Left renal pelvis (tissue), 4 donors: ENCODE measurements at places on chromosomes 2 and 18.

DNA sequence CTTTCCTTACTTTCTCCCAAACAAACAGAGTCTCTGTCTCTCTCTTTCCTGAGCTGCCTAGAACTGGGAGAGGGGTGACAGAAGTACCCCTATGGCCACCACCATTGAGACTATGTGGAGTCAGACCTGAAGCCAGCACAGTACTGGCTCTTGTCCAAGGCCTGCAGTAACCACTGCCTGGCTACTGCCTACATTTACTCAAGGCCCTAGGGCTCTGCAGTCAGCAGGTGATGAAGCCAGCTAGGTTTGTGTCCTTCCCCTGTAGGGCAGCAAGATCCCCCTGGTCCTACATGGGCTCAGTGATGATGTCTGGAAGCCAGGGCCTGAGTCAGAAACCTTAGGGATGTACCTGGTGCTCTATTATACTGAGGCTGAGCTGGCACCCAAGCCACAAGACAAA lies 12.2 kb downstream of the MYO3B start:
- no peak for DNase-seq

DNA sequence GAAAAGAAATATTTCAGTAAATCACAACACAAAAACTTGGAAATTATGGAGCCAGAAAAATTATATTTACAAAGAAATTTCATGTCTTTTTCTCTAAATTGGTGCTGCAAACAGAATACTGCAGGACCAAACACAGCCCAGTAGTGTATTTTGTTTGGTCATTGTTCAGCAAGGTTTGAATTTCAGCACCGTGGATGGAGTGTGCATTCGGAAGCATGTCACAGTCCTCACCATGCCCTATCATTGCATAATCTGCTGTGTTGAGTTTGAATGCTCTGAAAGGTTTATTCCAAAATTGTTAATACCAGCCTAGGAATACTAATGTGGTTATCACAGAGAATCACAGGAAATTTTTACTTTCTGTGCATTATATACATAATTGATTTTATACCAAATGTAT lies 296.7 kb downstream of the METTL4 start:
- no peak for DNase-seq

- no peak for DNase-seq
Measured at GRCh38 chr2:60834270-60834717, 47.1 kb upstream of the REL start.

DNA sequence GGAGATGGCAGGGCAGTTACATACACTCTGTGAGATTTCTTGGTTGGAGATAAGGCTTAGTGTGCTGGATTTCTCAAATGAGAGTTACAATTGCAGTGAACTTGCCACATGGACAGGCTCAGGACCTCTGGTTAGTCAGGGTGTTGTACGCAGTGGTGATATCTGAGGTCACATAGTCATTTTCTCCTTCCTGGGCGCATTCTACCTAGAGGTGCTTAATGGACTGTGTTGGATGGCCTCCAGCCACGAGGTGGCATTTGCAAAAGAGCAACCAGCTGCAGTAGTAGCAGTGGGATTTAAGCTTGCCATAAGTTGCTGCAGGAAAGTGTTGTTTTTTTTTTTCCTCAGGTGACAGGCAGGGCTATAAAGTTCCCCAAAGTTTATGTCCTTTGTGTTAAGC lies 173.8 kb upstream of the TMEM200C start:
- DNase-seq = no peak

DNA sequence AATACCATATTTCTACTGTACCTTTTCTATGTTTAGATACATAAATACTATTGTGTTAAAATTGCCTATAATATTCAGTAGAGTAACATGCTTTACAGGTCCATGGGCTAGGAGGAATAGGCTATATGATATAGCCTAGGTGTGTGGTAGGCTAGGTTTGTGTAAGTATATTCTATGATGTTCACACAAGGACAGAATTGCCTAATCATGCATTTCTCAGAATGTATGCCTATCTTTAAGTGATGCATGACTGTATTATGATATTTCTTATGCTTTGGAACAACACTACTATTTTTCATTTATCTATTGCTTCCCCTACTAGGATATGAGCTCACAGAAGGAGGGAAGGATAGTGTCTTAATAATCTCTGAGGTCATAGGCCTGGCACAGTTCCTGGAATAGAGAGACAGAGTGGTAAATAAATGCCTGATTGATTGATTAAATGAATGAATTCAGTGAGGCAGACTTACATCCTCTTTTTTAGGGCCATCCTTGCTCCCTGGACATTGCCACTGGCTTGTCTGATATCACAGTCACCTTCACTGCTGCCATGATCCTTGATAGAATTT lies 121.0 kb downstream of the MYO3B start:
- no peak for DNase-seq

DNA sequence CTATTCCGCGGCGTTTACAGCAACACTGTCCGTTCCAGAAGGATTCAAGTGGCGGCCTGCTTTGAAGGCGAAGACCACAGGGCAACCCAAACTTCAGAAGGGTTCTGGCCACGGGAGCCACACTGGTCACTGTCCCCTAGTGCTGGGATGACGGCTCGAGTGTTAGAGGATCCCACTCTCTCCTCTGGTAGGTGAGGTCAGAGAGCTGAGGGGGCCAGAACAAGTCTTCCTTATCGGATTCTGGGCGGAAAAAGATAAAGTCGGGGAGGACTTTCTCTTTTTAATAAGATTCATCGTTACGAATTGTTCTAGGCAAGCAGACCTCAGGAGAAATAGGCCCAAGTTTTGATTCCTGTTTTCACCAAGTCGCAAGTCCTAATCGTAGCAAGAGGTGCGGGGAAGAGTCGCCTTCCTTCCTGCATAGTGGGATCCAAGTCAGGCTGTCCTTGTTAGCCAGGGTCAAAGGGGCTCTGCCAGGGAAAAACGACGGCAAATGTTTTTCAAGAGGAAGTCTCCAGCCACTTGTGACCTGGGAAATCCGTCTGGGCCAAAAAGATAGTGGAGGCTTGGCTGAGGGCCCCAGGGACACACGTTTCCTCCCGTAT lies 864 bp upstream of the MYL12A start:
- no peak for DNase-seq

GRCh38 chr2:118978064-118978463 lies 36.1 kb downstream of the MARCO start:
- DNase-seq = no peak
